Left ventricle myocardium superior (tissue), 1 donor: ENCODE measurements at places on chromosomes 7 and 10. TPM values are rescaled to one million over a fixed set of nuclear protein-coding genes. Genes with fewer than 3 reads are reported as not detected.

The CD36 gene
- 1,393 TPM for total RNA-seq

The ABCB1 gene
- 4.8 TPM for total RNA-seq

The ASB15 gene
- 96.2 TPM for total RNA-seq

The GRK5 gene
- total RNA-seq: 43.4 TPM
